ELR (cell line): ENCODE measurements at places on chromosomes 13 and 19.

- no peak for DNase-seq
Observed at GRCh38 chr13:20168396-20168795, 7.5 kb upstream of the GJA3 start.

GRCh38 chr13:108086678-108087077 lies 128.7 kb downstream of the LIG4 start:
- DNase-seq = peak; percentile 1

DNA sequence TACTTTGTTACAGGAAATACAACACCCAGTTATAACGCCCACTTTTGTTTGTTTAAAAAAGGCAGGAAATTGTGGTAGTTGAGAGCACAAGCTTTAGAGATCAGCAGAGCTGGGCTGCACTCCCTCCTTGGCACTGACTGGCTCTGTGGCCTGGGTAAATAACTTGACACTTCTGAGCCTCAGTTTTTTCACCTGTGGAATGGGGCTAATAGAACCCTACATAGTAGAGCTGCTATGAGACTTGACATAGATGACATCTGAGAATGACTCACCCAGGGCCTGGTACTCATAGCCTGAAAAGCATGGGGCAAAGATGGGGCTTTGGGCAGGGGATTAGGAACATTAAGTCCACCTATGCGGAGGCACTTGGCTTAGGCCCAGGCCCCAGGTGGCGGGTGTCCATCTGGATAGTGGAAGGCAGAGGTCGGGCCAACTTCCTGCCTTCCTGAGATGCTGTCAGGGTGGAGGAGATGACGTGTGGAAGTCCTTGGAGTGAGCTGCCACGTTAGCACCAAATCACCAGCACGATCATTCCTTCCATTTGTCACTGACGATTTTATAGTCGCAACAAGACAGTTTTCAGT lies 159.1 kb downstream of the KATNAL1 start:
- DNase-seq = no peak

GRCh38 chr19:17703824-17704463 lies 15.3 kb upstream of the MAP1S start:
- peak; percentile 56 for DNase-seq

GRCh38 chr19:40588926-40589569 lies 12.1 kb upstream of the LTBP4 start:
- DNase-seq = no peak

- DNase-seq = peak; percentile 4
Observed at GRCh38 chr19:36819130-36819630, 19.0 kb downstream of the ZNF790 start.

- no peak for DNase-seq
Observed at GRCh38 chr19:40217027-40217810, 965 bp downstream of the TTC9B start.

DNA sequence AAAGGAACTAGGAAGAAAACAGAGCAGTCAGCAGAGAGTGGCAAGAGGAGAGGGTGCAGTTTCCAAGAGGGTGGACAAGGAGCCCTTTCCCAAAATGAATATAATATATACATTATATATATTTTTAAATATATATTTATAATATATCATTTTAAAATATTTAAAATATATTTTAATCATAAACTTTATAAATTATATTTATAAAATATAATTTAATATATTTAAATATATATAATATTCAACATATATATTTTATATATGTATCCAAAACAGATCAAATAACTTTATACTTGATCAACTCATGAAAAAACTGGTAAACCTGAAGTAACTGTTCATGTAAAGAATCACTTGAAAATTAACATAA lies 328.6 kb downstream of the MYO16 start:
- DNase-seq = no peak

DNA sequence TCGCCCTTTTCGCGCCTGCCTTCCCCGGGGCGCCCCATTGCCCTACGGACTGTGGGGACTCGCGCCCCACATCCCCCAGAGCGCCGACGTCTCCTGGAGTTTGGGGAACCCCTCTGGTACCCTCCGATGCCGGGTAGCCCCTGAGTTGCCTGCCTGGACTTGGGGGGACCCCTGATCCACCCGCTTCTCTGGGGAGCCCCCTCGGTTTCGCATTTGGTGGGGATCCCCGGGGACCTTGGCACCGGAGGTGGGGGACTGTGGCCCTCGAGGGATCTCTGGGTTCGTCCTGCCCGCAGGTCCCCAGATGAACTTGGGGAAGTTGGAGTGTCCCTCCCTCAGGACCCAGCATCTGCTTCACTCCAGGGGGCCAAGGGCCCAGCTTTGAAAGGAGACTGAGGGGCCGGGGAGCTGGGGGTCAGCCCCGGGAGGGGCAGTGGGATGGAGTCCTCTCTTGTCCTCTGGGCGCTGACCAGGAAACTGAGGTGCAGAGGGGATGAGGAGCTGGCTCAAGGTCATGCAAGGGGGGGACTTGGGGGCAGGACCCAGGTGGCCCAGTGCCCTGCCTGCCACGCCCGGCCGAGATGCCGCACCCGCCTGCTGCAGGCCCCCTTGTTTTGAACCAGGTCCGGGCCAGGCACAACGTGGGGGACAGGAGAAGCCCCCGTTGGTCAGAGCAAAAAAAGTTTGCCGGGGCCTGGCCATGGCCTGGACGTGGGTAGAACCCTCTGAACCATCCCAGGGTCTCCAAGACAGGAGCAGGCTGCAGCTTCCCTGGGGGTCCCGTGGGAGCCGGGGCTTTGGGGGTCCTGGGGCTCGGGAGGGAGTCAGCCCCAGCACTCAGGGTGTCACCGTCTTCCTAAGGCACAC lies 1.0 kb downstream of the EFNA2 start:
- no peak for DNase-seq

DNA sequence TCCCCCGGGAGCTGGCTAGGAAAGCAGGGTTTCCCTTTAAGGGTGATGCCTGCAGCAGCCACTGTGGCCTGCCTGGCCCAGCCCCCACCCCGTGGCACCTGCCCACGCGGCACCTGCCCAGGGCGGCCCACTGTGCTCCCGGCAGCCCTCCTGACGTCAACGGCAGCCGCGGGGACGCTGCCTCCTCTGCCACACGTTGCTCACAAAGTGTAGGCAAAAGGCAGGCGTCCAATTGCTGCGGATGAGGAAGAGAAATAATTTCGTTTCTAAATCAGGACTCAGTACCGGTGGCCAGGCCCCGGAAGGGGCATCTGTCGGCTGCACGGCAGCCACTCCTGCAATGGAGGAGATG lies 122.3 kb downstream of the URI1 start:
- DNase-seq = no peak

DNA sequence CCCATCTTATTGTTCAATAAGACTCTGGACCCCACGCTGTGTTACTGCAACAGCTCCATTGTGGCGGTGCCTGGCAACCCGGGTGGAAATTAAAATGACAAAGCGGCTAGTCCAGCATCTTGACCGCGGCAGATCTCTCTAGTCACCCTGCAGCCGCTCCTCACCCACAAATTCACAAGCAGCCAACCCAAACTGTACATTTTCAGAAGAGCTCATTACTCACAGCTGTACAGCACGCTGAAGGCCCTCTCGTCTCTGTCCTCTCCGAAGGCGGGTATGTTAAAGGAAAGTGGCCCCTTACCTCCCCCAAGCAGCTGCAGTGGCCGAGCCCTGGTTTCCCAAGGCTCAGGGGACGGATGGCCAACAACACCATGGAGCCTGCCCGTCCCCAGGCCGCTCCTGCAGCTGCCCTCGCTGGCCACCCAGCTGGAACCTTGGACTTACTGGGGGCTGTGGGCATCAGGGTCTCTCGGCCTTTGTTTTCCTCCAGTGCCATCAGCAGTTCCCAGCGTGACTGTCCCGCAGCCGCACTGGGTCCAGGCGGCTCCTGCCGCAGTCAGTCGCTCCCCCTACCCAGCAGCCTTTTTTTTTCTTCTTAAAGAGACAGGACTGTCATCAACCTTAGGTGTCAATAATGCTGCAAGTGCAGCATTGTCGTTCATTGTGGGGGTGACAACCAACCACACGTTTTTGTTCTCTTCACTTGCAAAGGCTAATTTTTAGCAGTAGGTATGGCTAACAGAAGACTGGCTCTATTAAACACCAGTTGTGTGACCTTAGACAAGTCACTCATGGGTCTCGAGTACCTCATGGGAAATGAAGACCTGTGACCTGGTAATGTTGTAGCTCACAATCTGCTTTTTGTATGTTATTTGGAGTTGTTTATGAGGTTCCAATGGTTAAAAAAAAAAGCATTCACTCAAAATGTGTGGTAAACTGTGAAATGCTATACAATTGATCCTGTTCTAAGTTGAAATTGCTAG lies at the start of gene SACS:
Gene SACS, minus strand, starts transcription at position 532 of the 983 bp plus-strand sequence. CDS start 22,463 bp downstream, outside the sequence.
- DNase-seq = peak; percentile 69

GRCh38 chr19:54179921-54180461 lies 7.0 kb upstream of the TMC4 start:
- peak; percentile 49 for DNase-seq
